ENCODE measurements at places on chromosomes 12 and 14. TPM values are rescaled to one million over a fixed set of nuclear protein-coding genes. Genes with fewer than 3 reads are reported as not detected.

PDZRN4 gene
- not detected for total RNA-seq

UNC119B gene
- 40.9 TPM for total RNA-seq

SLC6A15 gene
- total RNA-seq = not detected

CYP46A1 gene
- 0.29 TPM for total RNA-seq

MRPS35 gene
- total RNA-seq = 43.2 TPM

P2RX2 gene
- not detected for total RNA-seq

GSC gene
- not detected for total RNA-seq

DNA sequence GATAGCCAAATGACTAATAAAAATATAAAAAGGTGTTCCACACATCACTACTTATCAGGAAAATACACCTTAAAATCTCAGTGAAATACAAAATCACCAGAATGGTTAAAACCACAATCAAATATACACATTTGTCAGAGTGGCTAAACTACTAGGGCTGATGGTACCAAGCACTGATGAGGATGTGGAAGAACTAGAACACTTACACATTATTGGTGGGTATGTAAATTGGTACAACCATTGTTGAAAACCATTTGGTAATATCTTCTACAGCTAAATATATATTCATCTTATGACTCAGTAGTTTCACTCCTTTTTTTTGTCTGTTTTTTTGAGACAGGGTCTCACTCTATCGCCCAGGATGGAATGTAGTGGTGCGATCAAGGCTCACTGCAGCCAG is 48.5 kb upstream of the TTC7B start:
- no peak for DNase-seq

GRCh38 chr14:70884595-70885342 is 22.5 kb upstream of the PCNX1 start:
- no peak for DNase-seq

Measured in HFFc6 (cell line).